Thyroid gland (tissue), 4 donors: ENCODE measurements at places on chromosomes 5 and 9. TPM values are rescaled to one million over a fixed set of nuclear protein-coding genes. Genes with fewer than 3 reads are reported as not detected.

DNA sequence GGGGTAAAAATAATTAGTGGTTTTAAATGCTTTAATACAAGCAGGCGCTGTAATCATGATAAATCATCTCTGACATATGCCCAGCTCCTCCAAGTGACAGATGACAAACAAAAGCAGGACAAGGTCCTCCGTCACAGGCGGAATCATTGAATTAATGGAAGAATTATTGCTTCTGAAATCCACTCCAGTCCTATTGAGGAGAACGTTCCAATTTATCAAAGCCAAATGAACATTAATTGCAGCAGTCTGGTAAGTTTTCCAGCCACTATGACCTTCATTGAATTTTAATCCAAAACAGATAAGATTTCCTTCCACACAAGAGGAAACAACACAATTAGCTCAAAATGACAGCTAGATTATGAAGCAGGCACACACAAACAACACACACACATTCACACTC lies 136.8 kb downstream of the ASTN2 start:
- DNase-seq: no peak
- no peaks in the 10 kb centered on the region for H3K36me3 ChIP-seq
- H3K4me3 ChIP-seq: no peak overlapping the region
- H3K4me1 ChIP-seq: no peaks in the 10 kb centered on the region
- H3K27ac ChIP-seq: no peak overlapping the region

DNA sequence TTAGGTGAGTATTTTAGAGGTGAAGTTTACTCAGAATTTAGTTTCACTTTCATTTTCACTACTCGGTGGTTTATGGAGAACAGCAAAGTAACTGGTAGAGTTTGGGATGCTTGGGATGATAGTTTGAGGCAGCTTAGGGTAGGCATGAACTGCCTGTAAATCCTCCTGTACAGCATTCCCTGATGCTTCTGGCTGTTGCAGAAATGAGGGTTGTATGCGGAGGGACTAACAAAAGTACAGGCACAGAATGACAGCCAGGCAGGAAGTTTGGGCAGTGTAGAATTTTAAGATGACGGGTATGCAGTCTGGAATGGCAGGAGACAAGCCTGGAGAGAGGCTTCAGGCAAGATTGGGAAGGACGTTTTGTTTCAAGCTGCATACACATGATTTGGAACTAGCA lies 48.0 kb upstream of the FAM120AOS start:
- peaks cover 9% of the 10 kb centered on the region for H3K36me3 ChIP-seq
- no peak for DNase-seq
- peak overlapping the region; percentile 42 for H3K27ac ChIP-seq
- no peaks in the 10 kb centered on the region for H3K27me3 ChIP-seq
- H3K4me3 ChIP-seq: peak overlapping the region; percentile 1
- H3K4me1 ChIP-seq: peaks cover 13% of the 10 kb centered on the region

FGF10 gene
- 35.6 TPM for total RNA-seq

- no peaks in the 10 kb centered on the region for H3K27me3 ChIP-seq
- H3K4me1 ChIP-seq: peaks cover 21% of the 10 kb centered on the region
Observed at GRCh38 chr9:20620650-20621470, 1.4 kb downstream of the MLLT3 start.

GRCh38 chr9:35028341-35028740 lies 38.8 kb downstream of the DNAJB5 start:
- DNase-seq: no peak
- H3K27ac ChIP-seq: no peak overlapping the region
- peaks cover 7% of the 10 kb centered on the region for H3K36me3 ChIP-seq
- no peaks in the 10 kb centered on the region for H3K4me1 ChIP-seq
- H3K4me3 ChIP-seq: no peak overlapping the region
- no peaks in the 10 kb centered on the region for H3K27me3 ChIP-seq

ADAMTS12 gene
- 2.3 TPM for total RNA-seq

- no peak overlapping the region for H3K4me3 ChIP-seq
- H3K27ac ChIP-seq: no peak overlapping the region
- H3K36me3 ChIP-seq: no peaks in the 10 kb centered on the region
- H3K4me1 ChIP-seq: no peaks in the 10 kb centered on the region
- DNase-seq: no peak
Observed at GRCh38 chr5:129691220-129691619, 56.7 kb upstream of the MINAR2 start.

GRPEL2 gene
- 12.6 TPM for total RNA-seq

- no peaks in the 10 kb centered on the region for H3K27me3 ChIP-seq
- peaks cover 15% of the 10 kb centered on the region for H3K4me1 ChIP-seq
- no peaks in the 10 kb centered on the region for H3K36me3 ChIP-seq
- DNase-seq: peak; percentile 27
- no peak overlapping the region for H3K4me3 ChIP-seq
- H3K27ac ChIP-seq: no peak overlapping the region
Observed at GRCh38 chr5:169567079-169567478, 16.5 kb upstream of the SPDL1 start.

DNA sequence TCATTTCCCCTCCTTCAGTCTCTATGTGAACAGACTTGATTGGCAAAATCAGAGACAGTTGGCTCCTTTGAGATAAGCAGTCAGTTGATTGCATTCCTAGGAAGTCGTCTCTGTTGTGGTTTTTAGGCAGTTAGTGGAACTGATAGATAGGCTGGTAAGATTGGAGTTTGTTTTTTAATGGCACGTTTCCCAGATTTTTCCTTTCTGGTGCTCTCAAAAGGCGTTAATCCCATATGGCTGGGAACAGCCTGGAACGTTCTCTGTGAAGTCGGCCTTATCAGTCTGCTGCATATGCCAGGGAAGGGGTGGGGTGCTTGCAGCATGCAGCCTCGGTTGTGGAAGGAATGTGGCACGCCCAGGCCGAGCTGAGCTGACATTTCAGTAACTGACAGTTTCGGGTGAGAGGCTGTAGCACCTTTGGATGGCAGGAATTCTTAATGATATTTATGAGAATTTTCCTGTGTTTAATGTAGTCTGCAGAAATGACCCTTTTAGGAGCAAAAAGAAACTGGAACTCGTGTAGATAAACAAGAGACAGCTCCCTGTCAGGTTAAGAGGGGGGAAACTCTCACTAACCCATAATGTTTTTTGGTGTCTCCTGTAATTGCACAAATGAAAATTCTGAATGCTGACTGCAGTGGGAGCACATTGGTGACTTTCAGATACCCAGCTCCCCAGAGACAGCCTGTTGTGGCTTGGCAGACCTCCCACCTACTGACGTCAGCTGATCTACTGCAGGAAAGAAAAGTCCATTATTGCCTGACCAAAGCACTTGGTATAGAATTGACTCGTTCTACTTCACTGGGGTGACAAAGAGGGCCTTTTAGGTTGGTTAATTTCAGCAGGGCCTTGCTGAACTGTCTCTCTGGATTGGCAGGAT lies 6.3 kb downstream of the SPTAN1 start:
- H3K4me1 ChIP-seq: peaks cover 55% of the 10 kb centered on the region
- H3K27ac ChIP-seq: peak overlapping the region; percentile 85
- peak; percentile 87 for DNase-seq
- no peaks in the 10 kb centered on the region for H3K36me3 ChIP-seq
- no peaks in the 10 kb centered on the region for H3K27me3 ChIP-seq

DNA sequence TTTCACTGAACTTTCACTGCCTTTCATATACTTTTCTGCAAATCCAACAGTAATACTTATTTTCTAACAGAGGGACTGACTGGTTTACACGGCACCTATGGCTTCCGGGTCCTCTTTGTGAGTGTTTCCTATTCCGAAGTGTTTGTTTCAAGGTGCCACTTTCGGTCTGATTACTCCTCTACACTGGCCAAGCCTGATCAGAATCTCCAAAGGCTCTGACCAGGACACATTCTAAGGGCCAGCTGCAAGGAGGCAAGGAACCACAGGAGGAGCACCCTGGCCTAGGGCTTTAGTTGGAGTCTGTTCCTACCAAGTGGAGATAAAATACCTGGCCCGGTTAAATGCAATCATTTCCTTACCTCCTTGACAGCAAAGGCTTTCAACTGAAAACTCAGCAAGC lies 132.1 kb downstream of the GLIS3 start:
- H3K4me1 ChIP-seq: peaks cover 9% of the 10 kb centered on the region
- no peak overlapping the region for H3K27ac ChIP-seq

- H3K4me3 ChIP-seq: no peak overlapping the region
- peaks cover 14% of the 10 kb centered on the region for H3K4me1 ChIP-seq
- no peaks in the 10 kb centered on the region for H3K36me3 ChIP-seq
- no peak for DNase-seq
- H3K27me3 ChIP-seq: no peaks in the 10 kb centered on the region
- H3K27ac ChIP-seq: no peak overlapping the region
Observed at GRCh38 chr9:89496645-89497256, 1.2 kb downstream of the SEMA4D start.

PRDM9 gene
- total RNA-seq: not detected

GRCh38 chr9:88577256-88578120 lies 42.5 kb downstream of the NXNL2 start:
- H3K36me3 ChIP-seq: no peaks in the 10 kb centered on the region
- H3K27ac ChIP-seq: no peak overlapping the region
- H3K4me1 ChIP-seq: peaks cover 7% of the 10 kb centered on the region
- H3K27me3 ChIP-seq: no peaks in the 10 kb centered on the region
- DNase-seq: no peak

BTNL8 gene
- total RNA-seq: 1.5 TPM

GRCh38 chr5:160071516-160071915 lies 47.7 kb downstream of the PWWP2A start:
- no peaks in the 10 kb centered on the region for H3K4me1 ChIP-seq
- DNase-seq: no peak
- H3K27ac ChIP-seq: no peak overlapping the region
- H3K27me3 ChIP-seq: no peaks in the 10 kb centered on the region
- H3K4me3 ChIP-seq: no peak overlapping the region

DNA sequence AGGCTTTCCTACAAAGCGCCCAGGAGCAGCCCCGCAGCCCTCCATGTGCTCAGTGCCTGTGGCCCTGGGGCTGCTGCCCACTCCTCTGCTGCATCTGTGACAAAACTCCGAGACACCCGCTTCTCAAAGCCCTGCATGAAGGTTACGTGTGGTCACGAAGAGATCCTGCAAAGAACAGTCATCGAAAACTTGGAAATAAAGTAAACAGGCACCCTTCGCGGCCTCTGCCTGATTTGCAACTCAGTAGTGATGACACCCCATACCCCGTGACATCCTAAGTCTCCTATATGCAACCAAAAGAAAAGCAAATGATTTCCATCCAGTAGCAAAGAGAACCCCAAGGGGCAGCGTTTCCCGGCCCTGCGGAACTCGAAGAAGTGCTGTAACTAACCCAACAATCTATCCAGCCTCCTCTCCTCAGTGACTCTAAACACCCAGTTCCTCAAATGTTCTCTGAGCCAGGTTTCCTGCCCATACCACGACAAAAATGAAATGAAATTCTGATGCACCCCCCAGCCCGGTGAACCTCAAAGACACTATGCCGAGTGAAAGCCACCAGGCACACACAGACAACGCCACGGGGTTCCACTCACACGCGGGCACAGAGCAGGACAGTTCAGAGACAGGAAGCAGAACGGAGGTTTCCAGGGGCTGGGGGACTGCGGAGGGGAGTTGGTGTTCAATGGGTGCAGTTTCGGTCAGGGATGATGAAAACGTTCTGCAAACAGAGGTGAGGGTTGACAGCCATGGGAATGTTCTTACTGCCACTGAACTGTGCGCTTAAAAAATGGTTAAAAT lies 19.0 kb downstream of the NACC2 start:
- H3K4me3 ChIP-seq: no peak overlapping the region
- no peaks in the 10 kb centered on the region for H3K27me3 ChIP-seq
- no peaks in the 10 kb centered on the region for H3K36me3 ChIP-seq
- peaks cover 11% of the 10 kb centered on the region for H3K4me1 ChIP-seq
- DNase-seq: no peak
- H3K27ac ChIP-seq: no peak overlapping the region

RBM18 gene
- total RNA-seq: 12.1 TPM

- H3K27me3 ChIP-seq: no peaks in the 10 kb centered on the region
- DNase-seq: no peak
- H3K4me1 ChIP-seq: no peaks in the 10 kb centered on the region
- H3K4me3 ChIP-seq: no peak overlapping the region
- H3K36me3 ChIP-seq: no peaks in the 10 kb centered on the region
- no peak overlapping the region for H3K27ac ChIP-seq
Observed at GRCh38 chr5:172147857-172148256, 40.2 kb downstream of the STK10 start.

DNA sequence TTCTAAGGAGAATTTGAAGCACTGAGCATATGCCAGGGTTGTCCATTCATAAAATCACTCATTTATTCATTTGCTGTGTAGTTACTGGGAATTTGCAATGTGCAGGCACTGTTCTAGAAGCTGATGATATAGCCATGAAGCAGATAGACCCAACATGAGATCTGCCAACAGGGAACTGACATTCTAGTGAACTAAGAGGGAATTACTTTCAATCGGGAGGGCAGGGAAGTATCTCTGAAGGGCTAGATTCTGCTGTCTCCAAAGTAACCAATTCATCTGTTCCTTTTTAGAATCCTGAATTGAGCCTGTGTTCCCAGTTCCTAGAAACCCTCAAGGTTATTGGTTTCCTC lies 11.4 kb upstream of the ARHGAP26 start:
- no peaks in the 10 kb centered on the region for H3K27me3 ChIP-seq
- no peak overlapping the region for H3K27ac ChIP-seq
- peaks cover 4% of the 10 kb centered on the region for H3K4me1 ChIP-seq
- H3K4me3 ChIP-seq: no peak overlapping the region
- DNase-seq: no peak

- no peaks in the 10 kb centered on the region for H3K36me3 ChIP-seq
- H3K27me3 ChIP-seq: no peaks in the 10 kb centered on the region
- peak; percentile 3 for DNase-seq
Observed at GRCh38 chr5:62690421-62690820, 111.8 kb downstream of the LRRC70 start.

- peaks cover 5% of the 10 kb centered on the region for H3K4me1 ChIP-seq
- H3K27me3 ChIP-seq: no peaks in the 10 kb centered on the region
- H3K27ac ChIP-seq: no peak overlapping the region
- H3K4me3 ChIP-seq: no peak overlapping the region
Observed at GRCh38 chr5:109701252-109701651, 11.5 kb downstream of the MAN2A1 start.

DNA sequence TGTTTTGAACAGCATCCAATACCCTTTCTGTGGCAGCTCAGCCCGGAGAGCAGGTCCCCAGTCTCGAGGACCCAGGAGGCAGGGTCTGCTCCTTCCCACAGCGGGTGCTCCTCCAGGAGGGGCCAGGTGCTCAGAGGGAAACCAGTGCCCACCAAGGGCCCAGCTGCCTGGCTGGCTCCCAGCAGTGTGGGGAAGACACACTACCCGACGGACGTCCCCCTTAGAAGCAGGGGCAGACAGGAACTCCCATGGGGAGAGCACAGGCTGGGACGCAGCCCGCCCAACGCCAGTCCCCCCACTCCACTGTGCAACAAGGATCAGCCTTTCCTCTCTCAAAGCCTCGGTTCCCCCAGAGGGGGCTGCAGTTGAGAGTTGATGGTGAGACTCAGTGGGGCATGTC lies 57.6 kb downstream of the ADAMTS2 start:
- H3K36me3 ChIP-seq: no peaks in the 10 kb centered on the region
- no peak overlapping the region for H3K4me3 ChIP-seq
- H3K27ac ChIP-seq: no peak overlapping the region
- no peak for DNase-seq
- no peaks in the 10 kb centered on the region for H3K4me1 ChIP-seq
